Left kidney (tissue), 8 donors: ENCODE measurements at places on chromosomes 6 and 20.

- DNase-seq: no peak
These were observed 384.5 kb downstream of the SMOC2 start for GRCh38 chr6:168825226-168826077.

- peak; percentile 17 for DNase-seq
These were observed 40.4 kb upstream of the ARFGEF2 start for GRCh38 chr20:48880981-48881657.

DNA sequence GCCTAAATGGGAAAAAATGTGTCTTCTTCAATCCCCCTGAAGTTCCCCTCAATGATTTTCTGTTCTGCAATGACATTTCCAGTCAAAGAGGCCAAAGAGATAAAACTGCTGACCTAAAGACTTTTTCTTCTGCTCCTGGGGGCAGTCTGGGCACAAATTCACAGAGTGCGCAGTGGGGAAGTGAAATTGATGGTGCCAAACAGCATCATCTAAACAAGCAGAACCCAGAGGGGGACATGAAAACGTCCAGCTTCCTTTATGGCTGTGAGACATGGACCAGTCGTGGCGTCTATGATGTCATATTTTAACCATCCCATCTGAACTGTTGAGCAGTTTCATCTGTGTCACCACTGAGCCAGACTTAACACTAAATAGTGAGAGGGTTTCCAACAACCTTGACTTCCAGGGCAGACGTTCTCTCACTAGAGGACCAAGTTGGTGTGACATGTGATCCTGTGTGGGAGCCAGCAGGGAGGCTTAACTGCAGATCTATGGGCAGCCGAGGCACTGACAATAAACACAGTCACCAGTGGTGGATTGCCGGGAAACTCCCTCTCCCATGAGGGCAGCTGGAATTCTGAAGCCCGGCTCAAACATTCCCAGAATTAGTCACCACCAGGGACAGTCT is 12.4 kb downstream of the SCML4 start:
- DNase-seq: no peak

GRCh38 chr20:32762754-32763201 is 593 bp downstream of the DNMT3B start:
- no peak for DNase-seq

DNA sequence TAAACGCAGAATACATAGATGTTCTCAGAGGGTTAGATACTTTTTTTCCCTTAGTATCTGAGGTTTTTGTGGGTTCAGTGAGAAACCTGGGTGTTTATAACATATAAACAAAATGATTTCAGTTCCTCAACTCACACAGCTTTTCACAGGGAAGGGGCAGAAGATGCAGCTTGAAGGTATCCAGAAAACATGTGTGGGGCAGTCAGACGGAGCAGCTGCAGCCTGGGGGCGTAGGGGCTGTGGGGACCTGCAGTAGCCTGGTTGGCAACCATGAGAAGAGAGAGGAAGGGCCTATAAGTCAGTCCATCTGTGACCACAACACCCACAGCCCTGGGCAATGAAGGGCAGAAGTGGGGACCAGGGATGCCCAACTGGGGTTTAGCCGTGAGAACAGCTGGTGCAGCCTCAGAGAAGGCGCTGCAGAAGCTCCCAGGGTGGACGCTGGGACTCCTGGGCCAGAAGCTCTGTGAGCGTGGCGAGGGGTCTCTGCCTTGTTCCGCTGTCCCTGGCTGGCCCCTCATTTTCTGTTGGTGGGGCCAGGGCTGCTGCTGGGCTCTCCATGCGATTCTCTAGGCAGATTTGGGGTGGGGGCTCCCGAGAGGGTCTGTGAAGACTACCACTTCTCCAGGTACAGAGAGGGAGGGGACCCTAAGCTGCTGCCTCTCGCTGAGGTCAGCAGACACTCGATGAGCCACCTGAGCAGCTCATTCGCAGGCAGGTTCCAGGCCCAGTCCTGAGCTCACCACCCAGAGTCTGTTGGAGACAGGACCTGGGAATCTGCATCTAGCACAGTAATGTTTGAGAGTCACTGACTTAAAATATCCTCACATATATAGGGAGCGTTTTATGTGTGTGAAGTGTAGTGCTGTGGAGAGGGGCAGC is 181.2 kb downstream of the ZDHHC14 start:
- DNase-seq: no peak

GRCh38 chr6:38423746-38424145 is 216.0 kb downstream of the BTBD9 start:
- DNase-seq: no peak

- no peak for DNase-seq
These were observed 70.0 kb downstream of the CPNE5 start for GRCh38 chr6:36769183-36769675.

DNA sequence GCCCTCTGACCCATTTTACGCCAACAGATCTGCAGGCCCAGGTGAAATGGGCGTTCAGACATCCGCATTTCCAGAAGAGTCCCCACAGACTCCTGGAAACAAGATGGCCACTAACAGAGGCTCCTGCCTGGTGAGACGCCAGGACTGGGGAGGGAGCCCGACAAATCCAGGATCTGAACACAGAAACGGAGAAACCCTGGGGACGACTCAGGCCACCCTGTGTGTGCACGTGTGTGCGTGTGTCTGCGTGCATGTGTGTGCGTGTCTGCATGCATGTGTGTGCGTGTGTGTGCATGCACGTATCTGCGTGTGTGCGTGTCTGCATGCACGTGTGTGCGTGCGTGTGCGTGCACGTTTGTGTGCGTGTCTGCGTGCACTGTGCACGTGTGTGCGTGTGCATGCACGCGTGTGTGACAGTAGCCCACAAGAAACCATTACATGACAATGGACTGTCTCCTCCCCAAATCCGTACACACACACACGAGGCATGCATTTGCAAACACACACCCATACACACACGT is 24.9 kb downstream of the CHRNA4 start:
- DNase-seq: no peak
